Naive thymus-derived CD8-positive, alpha-beta T cell (primary cell): ENCODE measurements at places on chromosomes 3 and 15.
A peak's percentile ranks its signal among the peaks of the same experiment; 100 is the strongest.

- no peak for DNase-seq
Measured at GRCh38 chr3:22745321-22745720, 457.8 kb upstream of the UBE2E2 start.

- no peak for DNase-seq
Measured at GRCh38 chr3:120274739-120275167, 10.3 kb downstream of the GPR156 start.

- no peak for DNase-seq
Measured at GRCh38 chr15:41148065-41148464, 32.0 kb upstream of the INO80 start.

DNA sequence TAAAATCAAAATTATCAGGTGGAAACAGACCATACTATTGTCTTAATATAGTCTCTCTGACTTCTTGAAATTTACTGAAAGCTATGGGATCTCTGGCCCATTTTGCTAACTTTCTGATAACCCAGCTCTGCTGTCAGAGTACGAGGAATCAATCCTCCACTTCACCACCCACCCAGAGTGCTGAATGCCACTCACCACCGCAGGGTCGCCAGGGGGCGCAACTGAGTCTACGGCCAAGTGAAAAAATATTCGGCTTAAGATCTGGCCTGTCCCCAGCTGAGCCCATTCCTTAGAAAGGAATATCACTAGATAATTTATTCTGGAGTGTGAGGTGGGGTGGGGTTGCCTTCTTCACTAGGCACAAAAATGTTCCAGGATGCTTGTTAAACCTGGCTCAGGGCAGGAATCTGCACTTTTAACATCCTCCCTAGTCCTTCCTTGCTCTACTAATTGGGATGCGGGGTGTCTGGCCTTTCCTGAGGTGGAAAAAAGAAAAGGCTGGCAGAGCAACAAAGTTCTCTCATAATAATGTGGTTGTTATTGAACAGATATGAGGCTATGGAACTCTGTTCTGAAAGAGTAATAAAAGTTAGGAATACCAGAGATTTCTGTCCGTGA lies 520.6 kb downstream of the MFSD1 start:
- DNase-seq: no peak

DNA sequence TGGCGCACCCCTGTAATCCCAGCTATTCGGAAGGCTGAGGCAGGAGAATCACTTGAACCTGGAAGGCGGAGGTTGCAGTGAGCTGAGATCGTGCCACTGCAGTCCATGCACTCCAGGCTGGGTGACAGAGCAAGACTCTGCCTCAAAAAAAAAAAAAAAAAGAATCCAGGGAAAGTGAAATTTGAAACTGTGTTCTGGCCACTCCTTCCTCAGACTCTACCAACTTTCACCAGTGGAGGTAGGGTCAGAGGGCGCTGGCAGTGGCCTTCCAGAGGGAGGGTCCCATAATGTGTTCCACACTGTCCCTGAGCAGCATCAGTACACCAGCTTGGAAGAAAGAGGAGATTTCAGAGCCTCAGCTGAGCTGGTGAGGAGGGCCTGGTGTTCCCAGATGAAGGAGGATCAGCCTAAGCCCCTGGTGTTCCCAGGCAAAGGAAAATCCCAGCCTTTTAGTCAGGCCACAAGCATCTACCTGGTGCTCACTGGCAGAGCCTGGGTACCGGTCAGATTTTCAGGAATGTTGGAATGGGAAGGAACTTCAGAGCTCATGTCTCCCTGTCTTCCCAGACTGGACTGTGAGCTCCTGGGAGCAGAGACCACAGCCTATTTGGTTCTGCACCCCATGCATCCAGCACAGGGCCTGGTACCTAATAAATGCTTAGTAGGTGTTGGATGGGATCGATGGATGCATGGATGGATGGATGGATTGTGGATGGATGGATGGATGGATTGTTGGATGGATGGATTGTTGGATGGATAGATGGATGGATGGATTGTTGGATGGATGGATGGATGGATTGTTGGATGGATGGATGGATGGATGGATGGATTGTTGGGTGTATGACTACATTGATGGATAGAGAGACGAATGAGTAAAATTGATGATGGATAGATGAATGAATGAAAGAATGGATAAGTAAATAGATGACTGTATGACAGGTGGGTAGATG lies 117.9 kb downstream of the CORO2B start:
- DNase-seq: no peak

- DNase-seq: no peak
Measured at GRCh38 chr3:139689708-139690228, 12.0 kb upstream of the NMNAT3 start.

DNA sequence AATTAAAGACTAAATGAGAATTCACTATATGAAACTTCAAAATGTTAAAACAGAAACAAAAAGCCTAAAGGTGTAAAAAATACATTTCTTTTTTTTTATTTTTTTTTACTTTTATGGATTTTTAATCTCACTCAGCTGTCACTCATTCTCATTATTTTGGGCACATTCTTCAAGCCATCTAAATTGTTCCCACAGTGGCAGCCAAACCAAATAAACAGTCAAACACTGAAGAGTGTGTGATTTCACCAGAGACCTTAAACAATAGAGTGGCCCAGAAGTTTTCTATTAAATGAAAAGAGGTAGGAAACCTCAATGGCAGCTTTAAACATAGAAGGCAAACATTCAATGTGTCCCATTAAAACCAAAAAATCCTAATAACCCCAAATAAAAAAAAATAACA lies 616.1 kb downstream of the OTOL1 start:
- DNase-seq: no peak

- no peak for DNase-seq
Measured at GRCh38 chr3:61239871-61240270, 11.4 kb downstream of the FHIT start.

GRCh38 chr3:32968166-32968919 lies 16.9 kb downstream of the CCR4 start:
- DNase-seq: no peak

DNA sequence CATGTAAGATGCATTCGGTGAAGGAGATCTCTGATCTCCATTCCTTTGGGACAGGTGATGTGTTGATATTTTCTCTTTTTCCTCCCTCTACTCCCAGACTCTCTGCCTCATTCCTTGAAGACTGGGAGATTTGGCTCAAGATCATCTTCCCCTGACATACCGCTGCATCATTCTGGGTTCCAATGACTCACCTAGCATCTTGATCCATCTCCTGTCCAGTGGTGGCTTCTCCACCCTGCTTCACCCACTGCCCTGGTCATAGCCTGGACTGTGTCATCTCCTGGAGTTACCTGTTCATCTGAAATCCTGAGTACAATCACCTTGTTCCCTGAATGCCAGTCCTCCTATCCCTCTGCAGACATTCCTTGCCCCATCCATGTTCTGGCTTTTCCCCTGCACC lies 57.4 kb upstream of the TRAK1 start:
- DNase-seq: no peak

DNA sequence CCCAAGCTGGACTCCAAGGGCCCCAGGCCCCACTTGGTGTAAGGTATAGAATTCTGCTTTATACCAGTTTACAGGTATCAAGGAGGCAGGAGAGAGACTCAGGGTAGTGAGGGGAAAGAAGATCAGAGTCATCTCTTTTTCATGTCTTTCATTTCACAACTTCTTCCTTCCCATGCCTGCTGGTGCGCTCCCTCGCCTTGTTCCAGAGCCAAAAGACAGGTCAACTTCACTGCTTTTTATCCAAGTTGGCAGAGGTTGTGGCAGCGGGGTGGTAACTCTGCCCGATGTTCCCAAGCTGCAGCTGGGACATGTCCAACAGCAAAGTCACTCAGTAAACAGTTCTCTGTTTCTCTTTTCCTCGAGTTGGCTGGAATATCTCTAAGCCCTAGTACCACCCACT lies 86.3 kb upstream of the TCF12 start:
- DNase-seq: no peak

DNA sequence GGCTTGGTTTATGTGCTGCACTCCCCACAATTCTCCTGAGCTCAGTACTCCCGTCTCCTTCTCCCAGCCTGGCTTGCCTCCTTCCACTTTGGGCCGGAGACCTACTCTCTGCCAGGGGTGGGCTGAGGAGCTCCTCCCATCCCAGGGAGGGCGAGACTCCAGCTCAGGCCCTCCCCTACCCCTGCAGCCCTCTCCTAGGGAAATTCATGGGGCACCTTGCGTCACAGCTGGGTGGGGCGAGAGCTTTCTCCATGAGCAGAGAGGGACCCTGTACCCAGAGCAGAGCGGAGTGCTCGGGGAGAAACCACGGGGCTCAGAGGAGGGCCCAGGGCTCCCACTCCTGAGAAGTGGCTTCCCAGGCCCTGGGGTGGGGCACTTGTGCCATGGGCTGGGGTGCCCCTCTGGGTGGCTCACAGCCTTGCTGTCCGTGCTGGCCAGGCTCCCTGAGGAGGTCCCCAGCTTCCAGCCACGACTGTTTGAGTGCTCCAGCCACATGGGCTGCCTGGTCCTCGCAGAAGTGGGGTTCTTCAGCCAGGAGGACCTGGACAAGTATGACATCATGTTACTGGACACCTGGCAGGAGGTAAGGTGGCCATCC lies 13.3 kb downstream of the VILL start:
- DNase-seq: peak; percentile 47

DNA sequence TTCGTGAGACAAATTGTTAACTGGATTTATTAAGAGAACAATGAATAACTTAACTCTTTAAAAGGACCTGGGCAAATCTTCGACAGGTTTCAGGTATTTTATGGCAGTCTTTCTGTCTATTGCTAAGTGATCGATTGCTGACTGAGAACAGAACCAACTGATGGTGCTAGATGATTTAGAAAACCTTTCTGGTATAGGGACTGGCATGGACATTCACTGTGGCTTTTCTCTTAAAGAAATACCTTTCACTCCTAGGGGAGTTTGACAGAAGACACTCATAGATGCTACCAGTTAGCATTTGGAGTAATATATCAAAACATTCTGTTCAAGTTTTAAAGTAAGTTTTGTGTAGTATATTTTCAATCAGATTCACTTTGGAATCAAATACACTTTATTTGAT lies 654 bp downstream of the PPARG start:
- no peak for DNase-seq

DNA sequence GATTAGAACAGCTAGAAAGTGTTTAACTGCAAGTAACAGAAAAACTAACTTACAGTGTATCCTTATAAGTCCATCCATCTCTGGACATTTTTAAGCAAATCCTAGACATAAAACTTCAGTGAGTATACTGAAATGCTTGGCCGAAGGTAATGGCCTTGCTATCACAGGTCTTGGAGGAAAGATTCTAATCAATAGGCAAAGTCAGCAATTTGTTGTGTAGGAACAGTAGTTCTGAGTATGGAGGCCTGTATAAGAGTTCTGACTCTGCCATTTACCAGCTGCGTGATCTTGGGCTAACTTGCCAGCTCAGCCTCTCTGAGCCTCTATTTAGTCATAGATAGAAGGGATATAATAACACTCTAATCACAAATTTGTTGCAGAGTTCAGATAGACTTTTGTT lies 328.1 kb downstream of the IL20RB start:
- DNase-seq: no peak

- DNase-seq: no peak
Measured at GRCh38 chr3:100780071-100780622, 70.9 kb downstream of the TFG start.

GRCh38 chr15:63553388-63553791 lies 43.8 kb upstream of the FBXL22 start:
- DNase-seq: no peak

- no peak for DNase-seq
Measured at GRCh38 chr15:74460298-74460697, 662 bp downstream of the UBL7 start.

GRCh38 chr15:39778021-39778420 lies 4.6 kb downstream of the FSIP1 start:
- no peak for DNase-seq

GRCh38 chr15:66841953-66842681 lies 140.1 kb downstream of the SMAD6 start:
- no peak for DNase-seq

DNA sequence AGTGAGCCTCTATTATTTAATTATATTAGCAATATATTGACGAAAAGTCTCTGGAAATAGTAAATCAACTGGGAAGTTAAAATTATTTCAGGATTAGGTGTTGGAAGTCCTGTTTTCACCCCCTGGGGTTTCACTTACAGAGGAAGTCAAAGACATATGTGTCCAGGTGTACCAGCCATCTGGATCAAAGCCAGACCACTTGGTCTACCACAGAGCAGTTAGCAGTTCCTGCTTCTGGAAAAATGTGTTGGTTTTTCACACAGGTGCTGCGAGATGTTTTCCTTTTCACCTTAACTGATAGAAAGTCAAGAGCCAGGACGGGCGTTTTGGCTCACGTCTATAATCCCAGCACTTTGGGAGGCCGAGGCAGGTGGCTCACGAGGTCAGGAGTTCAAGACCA lies 13.1 kb downstream of the MME start:
- DNase-seq: no peak

DNA sequence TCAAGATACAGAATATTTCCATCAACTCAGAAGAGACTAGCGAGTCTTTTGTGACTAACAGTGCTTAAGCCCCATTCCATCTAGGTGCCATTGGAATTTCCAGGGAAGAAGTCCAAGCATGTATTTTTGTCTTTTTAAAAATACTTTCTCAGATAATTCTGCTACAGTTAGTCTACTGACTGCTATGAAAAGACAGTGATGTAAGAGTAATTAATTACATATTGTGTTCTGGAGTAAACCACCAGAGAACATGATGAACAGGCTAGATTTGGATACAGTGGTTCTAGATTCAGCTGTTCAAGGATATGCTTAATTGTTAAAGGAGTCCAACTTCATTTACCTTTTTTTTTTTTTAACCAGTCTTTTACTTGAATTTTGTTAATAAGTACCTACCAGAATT lies 34.8 kb upstream of the PAK6 start:
- DNase-seq: no peak

GRCh38 chr3:43063114-43063513 lies 42.8 kb downstream of the POMGNT2 start:
- no peak for DNase-seq

DNA sequence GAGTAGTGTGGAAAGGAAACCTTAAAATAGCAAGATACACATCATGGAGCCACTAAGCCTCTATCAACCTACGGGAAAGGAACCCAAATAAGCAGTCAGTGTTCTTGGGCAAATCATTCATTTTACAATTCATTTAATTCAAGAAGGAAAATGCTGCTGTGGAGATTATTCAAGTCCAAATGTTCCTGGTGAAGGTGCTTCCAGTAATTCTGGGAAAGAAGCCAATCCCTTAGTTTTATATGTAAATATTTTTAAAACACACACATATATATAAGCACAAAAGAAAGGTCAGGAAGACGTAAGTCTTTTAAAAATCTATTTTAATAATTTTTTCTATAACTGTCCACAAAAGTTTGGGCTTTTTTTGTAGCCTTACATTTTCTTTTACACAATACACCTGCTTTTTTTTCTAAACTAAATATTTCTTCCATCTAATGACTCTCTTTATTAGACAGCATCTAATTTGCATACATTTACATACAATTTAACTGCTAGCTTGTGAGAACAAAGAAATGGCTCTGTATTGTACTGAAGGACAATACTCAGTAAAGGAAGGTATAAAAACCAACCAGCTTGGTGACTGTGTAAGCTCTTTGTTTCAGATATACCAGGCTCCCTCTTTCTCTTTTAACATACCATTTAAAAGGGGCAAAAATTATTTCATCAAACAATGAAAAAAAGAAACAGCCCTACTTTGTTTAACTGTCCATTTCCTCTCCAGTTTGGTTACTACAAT lies 269.5 kb downstream of the ZBTB20 start:
- DNase-seq: no peak

GRCh38 chr3:64852738-64853137 lies 164.9 kb upstream of the ADAMTS9 start:
- no peak for DNase-seq

GRCh38 chr3:24160424-24161095 lies 215.5 kb downstream of the NR1D2 start:
- no peak for DNase-seq

- peak; percentile 24 for DNase-seq
Measured at GRCh38 chr3:60079076-60079475, 1029.3 kb upstream of the CFAP20DC start.

- DNase-seq: peak; percentile 66
Measured at GRCh38 chr15:40338041-40338657, 2.6 kb downstream of the CCDC9B start.
